ENCODE measurements at places on chromosomes 12 and 14. TPM values are rescaled to one million over a fixed set of nuclear protein-coding genes. Genes with fewer than 3 reads are reported as not detected.

- DNase-seq, result peak; percentile 94
Observed at GRCh38 chr12:48977290-48978281, 536 bp upstream of the WNT1 start.

DNA sequence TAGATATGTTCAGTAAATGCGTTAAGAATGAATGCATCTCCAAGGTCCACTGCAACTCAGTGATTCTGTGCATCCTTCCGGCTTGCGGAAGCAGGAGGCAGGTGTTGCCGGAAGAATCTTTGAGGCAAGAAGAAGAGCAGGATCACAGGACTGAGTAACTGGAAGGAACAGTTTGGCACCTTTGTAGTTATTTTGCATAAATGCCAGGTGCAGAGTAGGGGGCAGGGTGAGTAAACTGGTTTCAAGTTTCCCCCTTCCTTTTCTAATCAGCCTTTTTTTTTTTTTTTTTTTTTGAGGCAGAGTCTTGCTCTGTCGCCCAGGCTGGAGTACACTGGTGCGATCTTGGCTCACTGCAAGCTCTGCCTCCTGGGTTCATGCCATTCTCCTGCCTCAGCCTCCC lies 22.3 kb downstream of the DYRK4 start:
- DNase-seq, result no peak

- DNase-seq, result peak; percentile 76
Observed at GRCh38 chr12:53757101-53757770, 5.5 kb upstream of the CISTR start.

DNA sequence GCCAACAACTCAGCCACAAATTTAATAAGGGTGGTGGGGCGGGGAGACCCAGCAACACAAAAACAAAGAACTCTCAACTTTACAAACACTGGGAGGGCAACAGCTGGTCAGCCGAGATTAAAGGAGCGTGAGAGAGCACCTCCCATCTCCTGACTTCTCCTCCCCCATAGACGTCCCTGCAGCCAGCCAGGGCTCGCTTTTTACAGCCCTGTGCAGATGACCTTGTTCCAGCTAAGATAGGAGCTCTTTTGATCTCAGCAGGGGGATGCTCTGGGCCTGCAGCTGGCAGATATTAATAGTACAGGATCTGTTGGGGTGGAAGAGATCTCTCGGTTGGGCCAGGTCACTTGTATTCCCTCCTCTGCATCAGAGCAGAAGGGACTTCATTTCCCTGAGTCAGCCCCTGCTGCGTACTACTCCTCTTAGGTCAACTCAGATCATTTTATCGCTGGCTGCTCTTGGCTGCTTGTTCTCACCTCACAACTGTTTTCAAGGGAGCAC lies 475.8 kb downstream of the RAD51B start:
- DNase-seq, result no peak

DNA sequence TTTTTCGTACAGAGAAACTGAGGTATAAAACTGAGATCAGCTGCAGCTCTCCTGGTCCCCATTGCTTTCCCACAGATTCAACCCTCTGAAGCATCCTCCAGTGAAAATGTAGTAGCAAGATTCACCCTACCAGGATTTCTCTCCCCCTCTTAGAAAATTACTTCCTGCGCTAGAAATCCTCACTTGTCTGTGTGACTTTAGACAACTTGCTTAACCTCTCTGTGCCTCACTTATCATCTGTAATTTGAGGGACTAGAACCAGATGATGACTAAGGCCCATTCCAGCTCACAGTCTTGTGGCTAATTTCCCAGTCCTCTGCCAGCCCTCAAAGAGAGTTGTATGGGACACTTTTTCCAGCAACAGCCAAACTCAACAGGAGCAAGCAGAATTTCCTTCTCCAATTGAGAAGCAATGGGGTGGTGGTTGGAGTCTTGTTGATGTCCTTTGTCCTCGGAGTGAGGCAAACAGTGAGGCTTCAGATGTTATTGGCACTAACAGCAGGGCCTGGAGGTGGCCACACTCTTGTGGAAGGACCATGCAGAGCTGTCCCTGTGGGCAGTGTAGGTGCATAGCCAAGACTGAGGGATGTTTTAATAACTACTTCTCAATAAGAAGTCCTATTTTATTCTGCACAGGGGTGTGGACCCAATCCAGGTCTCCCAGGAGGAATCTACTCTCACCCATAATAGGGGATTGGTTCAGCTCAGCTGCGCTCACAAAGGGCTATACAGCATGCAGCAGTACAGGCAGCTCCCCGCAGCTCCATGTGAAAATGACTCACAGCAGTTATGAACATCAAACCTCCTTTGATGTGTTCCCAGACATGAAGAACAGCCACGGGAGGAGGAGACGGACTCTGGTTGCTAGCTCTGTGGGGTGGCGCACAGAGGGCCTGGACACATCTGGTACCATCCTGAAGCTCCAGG lies 200.1 kb downstream of the DAD1 start:
- DNase-seq, result no peak

- DNase-seq, result no peak
Observed at GRCh38 chr12:18837505-18837904, 99.6 kb downstream of the CAPZA3 start.

- DNase-seq, result no peak
Observed at GRCh38 chr14:67762051-67762450, 54.3 kb downstream of the ZFYVE26 start.

DNA sequence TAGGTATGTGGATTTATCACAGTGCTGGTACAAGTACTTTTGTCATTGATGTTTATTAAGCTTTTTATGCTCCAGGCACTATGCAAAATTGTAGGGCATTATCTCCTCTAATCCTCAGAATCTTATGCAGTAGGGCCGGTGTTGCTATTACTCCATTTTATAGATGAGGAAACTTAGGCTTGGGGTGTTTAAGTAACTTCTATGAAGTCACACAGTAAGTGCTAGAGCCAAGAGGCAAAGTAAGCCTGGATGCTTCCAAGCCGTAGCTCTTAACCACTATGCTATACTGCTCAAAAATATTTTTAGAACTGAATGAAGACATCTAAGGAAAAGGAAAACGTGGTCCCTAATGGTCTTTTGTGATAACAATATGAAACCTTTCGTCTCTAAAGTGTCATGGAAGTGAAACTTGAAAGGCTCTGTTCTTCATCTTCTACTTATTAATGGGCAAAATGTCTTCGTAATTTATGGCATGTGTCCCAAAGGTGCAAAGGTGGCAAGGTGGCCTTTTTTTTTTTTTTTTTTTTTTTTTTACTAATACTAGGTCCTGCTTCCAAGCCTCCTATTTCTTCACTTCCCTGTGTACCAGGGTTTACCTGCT lies 85.2 kb downstream of the ETV6 start:
- DNase-seq, result no peak

The ACSS3 gene
- total RNA-seq, result 6.7 TPM

The MGP gene
- 115 TPM for total RNA-seq

The HCAR1 gene
- total RNA-seq, result 0.15 TPM

The KLHL42 gene
- 12.0 TPM for total RNA-seq

The NOC4L gene
- 12.5 TPM for total RNA-seq

The RNASE1 gene
- 94.6 TPM for total RNA-seq

Measured in lower leg skin (tissue), 4 donors.